ENCODE measurements at places on chromosomes 1 and 21.
A peak's percentile ranks its signal among the peaks of the same experiment; 100 is the strongest.

GRCh38 chr1:90413519-90413918 lies 303.6 kb downstream of the BARHL2 start:
- DNase-seq, result peak; percentile 85

DNA sequence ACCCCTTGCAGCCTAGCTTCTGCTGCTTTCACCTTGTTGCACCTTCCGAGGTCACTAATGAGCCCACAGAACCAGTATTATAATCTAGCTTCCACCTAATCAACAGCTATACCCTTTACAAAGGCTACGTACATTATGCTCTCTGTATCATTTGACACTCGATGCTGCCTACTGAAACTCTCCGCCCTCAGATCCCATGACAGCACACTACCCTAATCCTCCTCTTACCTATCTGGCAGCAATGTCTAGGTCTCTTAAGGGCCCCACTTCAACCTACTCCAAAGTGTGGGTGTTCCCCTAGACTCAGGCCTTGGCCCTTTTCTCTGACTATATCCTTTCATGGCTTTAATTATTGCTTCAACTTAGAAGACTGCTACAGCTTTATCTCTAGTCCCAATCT lies 4.8 kb upstream of the MRPS21 start:
- no peak for DNase-seq

DNA sequence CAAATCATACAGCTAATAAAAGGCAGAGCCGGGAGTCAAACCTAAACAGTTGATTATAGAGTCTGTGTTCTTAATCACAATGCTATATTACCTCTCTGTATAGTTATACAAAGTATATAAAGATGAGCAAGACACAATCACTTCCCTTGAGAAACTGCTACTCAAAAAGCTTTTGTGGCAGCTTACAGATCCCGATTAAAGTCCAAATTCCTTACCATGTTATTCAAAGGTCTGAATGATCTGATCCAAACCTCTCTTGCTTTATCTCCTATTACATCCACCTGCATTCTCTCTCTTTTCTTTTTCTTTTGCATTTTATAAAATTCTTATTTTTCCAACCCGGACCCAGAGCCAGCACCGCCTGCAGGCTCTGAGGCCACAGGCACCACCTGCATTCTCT lies 57.0 kb upstream of the MUTYH start:
- DNase-seq, result no peak

DNA sequence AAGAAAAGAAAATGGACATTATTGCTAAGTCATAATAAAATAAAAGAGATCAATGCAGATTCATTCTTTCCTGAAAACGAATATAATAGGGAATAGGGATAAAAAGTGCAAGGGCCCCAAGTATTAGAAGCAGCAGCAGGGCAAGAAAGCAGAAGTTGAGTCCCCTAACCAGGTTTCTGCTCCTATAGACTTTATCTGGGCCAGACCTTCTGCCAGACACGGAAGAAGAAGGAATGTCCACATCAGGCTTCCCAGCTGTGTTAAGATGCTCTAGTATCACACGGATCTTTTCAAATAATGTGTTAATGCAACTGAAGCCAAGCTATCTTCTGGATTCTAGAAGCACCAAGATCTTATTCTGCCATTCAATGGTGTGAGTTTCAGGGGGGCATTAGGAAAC lies 26.9 kb downstream of the CD244 start:
- no peak for DNase-seq

GRCh38 chr1:107789817-107790524 lies 175.0 kb downstream of the VAV3 start:
- no peak for DNase-seq

GRCh38 chr1:226133504-226134123 lies 52.9 kb downstream of the ACBD3 start:
- DNase-seq, result no peak

- no peak for DNase-seq
Observed at GRCh38 chr1:52978045-52978444, 51.0 kb downstream of the SCP2 start.
